ENCODE measurements at places on chromosomes 7 and 10.

GRCh38 chr7:6516387-6516983 is 34.8 kb downstream of the GRID2IP start:
- peak; percentile 77 for DNase-seq

GRCh38 chr10:62399211-62399610 is 25.0 kb downstream of the ZNF365 start:
- DNase-seq = peak; percentile 44

GRCh38 chr10:56318816-56319215 is 42.2 kb downstream of the ZWINT start:
- no peak for DNase-seq

DNA sequence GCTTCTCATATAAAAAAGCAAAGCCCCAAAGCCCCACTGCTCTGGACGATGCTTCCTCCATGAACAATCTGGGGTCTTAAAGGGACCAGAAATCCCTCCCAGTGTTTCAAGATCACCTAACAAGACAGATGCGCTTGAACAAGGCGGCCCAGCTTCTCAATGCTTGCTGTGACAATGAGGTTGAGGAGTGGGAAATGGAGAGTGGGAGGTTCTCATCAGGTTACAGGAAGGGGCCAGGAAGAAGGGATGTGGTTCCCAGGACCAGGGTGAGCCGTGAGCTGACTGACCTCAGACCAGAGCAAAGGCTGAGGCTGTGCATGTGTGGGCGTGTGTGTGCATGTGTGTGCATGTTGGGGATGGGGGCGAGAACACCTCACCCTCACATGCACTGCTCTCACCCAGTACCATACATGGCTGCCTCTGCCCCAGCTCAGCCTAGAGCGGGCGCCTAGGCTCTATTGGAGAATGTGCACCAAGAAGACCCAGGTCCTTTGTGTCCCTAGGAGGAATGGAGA is 220.8 kb upstream of the GPR26 start:
- DNase-seq = no peak

GRCh38 chr10:97393034-97393573 is 8.0 kb downstream of the RRP12 start:
- no peak for DNase-seq

DNA sequence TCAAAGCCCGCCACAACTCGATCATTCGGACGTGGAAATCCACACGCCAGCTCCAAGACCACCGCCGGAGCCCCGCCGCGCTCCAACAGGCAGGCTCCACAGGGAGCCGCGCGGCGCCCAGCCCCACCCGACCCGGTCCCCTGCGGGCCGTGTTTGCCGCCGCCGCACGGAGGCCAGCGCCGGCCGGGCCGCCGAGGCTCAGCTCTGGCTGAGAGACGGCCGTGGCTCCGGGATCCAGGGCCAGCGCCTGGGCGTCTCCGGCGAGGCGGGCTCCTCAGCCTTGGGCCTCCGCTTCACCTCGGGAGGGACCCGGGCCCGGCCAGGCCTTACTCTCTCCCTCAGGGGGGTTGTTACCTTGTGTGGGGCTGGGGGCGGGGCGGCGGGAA is 333 bp downstream of the SMNDC1 start:
- DNase-seq = peak; percentile 33

DNA sequence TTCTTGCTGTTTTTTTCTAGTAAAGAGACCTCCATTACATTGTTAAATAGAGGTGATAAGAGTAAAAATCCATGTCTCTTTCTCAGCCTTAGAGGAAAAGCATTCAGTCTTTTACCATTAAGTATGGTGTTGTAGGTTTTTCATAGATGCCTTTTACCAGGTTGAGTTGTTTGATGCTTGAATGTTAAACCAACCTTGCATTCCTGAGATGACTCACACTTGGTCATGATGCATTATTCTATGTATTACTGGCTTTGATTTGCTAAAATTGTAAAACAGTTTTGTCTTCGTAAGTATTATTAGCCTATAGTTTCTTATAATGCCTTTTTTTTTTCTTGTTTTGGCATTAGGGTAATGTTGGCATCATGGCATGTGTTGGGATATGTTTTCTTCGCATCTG is 90.0 kb downstream of the ANKRD61 start:
- DNase-seq = no peak

DNA sequence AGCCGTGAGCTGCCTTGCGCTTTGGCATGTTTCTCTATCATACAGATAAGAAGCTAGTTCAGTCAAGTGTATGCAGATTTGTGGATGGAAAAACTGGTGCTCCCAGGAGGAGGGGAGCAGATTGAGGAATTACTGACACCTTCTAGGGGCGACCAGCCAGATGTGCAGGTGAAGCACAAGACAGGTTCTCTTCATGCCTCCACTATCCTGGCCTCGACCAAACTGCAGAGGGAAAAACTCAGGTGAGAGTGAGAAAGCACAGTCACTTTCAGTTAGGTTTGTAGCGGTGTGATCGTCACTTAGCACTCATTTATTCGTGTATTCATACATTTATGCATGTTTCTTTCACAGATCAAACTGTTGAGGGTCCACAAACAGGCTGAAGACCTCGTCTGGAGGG is 600 bp upstream of the DBNL start:
- no peak for DNase-seq

- no peak for DNase-seq
These were observed 52.7 kb upstream of the DKK1 start for GRCh38 chr10:52261362-52261761.

- DNase-seq = no peak
These were observed 67.2 kb downstream of the RABGEF1 start for GRCh38 chr7:66807736-66808135.

GRCh38 chr7:44058759-44059218 is 6.6 kb downstream of the PGAM2 start:
- no peak for DNase-seq

GRCh38 chr10:125344573-125345171 is 184.3 kb upstream of the CTBP2 start:
- no peak for DNase-seq

DNA sequence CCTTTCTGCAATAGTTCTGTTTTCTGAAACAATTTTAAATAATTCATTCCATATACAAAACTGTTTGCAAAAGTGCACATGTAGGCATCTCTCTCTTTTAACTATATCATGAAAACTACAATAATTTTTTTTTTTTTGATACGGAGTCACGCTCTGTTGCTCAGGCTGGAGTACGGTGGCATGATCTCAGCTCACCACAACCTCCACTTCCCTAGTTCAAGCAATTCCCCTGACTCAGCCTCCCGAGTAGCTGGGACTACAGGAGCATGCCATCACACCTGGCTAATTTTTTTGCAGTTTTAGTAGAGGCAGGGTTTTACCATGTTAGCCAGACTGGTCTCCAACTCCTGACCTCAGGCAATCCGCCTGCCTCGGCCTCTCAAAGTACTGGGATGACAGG is 44.0 kb upstream of the SEMA3A start:
- no peak for DNase-seq

DNA sequence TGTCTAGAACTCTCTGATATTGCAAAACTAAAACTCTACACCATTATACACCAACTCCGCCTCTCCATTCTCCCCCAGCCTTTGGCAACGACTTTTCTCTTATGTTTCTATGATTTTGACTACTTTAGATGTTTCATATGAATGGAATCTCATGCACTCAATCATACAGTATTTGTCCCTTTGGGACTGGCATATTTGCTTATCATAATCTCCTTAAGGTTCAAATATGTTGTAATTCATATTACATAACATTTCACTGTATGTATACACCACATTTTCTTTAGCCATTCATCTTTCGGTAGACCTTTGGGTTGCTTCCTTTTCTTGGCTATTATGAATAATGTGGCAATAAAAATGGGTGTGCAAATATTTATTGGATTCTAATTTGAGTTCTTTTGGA is 164.4 kb downstream of the ARL4A start:
- no peak for DNase-seq

GRCh38 chr7:94062372-94062771 is 58.2 kb upstream of the BET1 start:
- no peak for DNase-seq

All from hepatic stellate cell (primary cell).